ENCODE measurements at places on chromosomes 16 and 17. TPM values are rescaled to one million over a fixed set of nuclear protein-coding genes. Genes with fewer than 3 reads are reported as not detected.

GRCh38 chr16:77663711-77664110 lies 58.6 kb upstream of the NUDT7 start:
- DNase-seq, result no peak

DNA sequence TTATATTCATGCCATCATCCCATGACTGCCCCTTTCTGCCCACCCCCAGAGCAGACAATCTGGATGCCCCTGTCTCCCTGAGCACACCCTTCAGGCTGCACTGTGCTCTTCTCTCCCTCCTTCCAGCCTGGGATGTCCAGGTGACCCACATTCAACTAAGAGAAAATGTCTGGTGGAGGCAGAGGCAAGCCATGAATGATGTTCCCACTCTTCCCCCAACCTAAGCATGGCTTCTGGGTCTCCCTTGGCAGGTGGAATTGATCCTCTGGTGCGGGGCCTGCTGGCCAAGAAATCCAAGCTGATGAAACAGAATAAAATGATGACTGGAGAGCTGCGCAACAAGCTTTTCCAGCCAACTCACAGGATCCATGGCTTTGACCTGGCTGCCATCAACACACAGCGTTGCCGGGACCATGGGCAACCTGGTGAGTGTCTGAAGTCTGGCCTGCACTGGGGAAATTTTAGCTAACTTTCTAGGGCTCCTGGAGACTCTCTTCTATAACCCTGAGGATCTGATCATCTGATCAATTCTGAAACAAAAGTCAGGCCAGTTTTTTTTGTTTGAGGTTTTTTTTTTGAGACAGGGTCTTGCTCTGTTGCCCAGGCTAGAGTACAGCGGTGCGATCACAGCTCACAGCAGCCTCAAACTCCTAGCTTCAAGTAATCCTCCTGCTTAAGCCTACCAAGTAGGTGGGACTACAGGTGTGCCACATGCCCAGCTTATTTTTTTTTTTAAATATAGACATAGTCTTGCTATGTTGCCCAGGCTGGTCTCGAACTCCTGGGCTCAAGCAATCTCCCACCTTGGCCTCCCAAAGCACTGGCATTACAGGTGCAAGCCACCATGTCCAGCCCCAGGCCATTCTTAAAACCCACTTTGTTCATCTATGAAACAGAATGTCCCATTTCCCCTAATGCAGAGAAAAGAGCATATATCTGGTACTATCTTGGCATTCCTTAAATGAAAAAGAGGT lies 14.5 kb downstream of the MPO start:
- no peak for DNase-seq

DNA sequence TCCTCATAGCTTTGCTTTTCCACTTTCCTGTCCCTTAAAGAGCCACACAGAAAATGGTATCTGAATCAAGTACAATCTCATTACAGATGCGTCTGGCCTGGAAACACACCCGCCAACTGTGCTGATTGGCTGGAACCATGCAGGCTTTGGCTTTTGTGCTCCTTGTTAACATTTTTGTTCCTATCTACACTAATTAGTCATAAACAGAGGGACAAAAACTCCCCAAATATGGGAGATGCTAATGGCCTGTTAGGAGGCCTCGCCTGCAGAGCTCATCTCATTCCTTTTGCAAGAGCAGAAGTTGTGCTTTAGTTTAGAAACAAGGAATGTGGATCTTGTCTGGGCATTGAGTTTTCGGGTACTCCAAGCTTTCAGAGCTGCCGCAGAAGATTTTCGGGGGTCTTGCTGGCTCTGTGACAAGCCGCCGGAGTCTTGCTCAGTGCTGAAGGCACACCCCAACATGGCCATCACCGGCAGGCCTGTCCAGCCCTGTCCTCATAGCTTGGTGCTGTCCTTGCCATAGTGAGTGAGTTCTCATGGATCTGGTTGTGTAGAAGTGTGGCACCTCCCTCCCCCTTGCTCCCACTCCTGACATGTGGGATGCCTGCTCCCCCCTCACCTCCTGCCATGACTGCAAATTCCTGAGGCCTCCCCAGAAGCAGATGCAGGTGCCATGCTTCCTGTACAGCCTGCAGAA lies 69.8 kb downstream of the METRNL start:
- DNase-seq, result no peak

DNA sequence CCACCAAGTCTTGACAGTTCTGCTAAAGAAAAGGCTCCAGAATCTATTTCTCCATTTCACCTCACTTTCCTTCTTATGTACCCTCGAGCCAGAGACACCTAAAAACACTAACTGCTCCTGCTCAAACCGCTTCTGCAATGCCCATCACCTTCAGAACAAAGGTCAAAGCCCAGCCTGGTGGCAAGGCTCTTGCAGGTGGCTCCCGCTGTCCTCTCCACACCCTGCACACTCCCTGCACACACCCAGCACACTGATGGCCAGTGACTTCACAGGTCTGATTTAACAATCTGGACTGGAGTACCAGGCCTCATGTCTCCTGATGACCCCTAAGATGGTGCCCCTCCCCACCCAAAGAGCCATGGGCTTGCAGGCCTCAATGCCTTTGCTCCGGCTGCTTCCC lies 9.8 kb upstream of the C17orf113 start:
- no peak for DNase-seq

DNA sequence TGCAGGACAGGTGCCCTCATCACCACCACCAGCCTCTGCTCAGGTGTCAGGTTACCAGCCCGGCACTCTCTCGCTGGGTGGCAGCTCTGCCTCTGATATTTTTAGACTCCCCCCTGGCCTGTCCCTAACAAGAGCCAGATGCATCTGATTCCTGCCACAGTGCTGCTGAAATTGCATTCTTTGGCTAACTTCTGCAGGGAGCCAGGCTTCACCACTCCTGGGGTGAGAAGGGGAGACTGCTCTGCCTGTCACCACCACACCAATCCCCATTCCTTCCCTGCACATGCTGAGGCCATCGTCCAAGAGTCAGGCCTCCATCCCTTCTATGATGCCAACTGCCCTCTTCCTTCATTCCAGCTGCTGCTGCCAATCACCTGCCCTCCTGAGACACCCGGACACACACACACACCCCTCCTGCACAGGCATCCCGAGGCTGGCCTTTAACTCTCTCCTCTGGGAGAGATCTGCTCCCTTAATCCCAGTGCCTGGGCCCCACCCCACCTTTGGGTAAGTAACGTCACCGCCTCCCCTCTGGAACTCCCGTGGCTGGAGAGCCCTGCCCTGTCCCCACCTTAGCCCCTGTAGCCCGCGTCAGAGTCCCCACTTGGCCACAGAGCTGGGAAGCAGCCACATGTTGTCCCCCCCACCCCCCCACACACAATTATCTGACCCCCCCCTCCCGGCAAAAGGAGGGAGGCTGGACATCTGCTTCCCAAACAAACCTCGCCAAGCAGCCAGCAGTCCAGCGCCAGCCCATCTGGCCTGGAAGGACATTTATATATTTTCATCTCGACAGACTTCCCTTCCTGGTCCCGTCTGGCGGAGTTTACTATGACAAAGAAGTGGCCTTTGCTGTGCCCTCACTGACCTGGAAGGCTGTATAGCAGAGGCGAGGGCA lies 2.8 kb downstream of the EMP2 start:
- DNase-seq, result peak; percentile 66

GRCh38 chr17:60421273-60422161 lies 772 bp upstream of the CHCT1 start:
- peak; percentile 56 for DNase-seq

- DNase-seq, result no peak
Observed at GRCh38 chr17:65013613-65014391, 42.7 kb downstream of the GNA13 start.

GRCh38 chr16:88770461-88771293 lies 14.3 kb downstream of the PIEZO1 start:
- peak; percentile 70 for DNase-seq

- no peak for DNase-seq
Observed at GRCh38 chr17:80573701-80574100, 29.1 kb downstream of the RPTOR start.

GNG13 gene
- total RNA-seq, result not detected
